T-helper 17 cell (primary cell): ENCODE measurements at places on chromosomes 16 and 17.

GRCh38 chr16:7921345-7921744, 588.7 kb downstream of the RBFOX1 start:
- no peak for DNase-seq

- DNase-seq, result no peak
Observed at GRCh38 chr17:28864991-28865849, 10.4 kb downstream of the ERAL1 start.

DNA sequence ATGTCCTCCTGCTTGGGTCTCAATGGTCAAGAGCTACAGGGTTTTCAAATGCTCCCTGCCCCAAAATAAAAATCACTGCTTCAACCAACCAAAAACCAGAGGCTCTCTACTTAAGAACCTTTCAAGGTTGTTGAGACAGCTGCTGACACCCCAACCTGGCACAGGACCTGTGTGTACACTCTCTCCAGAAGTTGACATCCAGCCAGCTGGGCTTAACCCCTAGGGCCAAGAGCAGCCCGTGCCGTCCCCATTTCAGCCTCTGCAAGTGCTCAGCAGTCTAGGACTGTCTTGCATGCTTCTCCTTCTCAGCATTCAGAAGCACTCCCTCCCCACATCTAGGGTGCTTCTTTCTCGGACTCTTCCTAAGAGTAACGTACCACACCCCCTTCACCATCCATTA, 59.0 kb upstream of the TRAP1 start:
- DNase-seq, result no peak

- no peak for DNase-seq
Observed at GRCh38 chr17:53633856-53634255, 188.9 kb upstream of the KIF2B start.

- no peak for DNase-seq
Observed at GRCh38 chr17:53722407-53722806, 100.3 kb upstream of the KIF2B start.

- no peak for DNase-seq
Observed at GRCh38 chr17:29358416-29358815, 31.7 kb upstream of the TAOK1 start.

- DNase-seq, result no peak
Observed at GRCh38 chr16:56012482-56012811, 137.3 kb upstream of the CES5A start.
